ENCODE measurements at places on chromosomes 7 and 10. TPM values are rescaled to one million over a fixed set of nuclear protein-coding genes. Genes with fewer than 3 reads are reported as not detected.

DNA sequence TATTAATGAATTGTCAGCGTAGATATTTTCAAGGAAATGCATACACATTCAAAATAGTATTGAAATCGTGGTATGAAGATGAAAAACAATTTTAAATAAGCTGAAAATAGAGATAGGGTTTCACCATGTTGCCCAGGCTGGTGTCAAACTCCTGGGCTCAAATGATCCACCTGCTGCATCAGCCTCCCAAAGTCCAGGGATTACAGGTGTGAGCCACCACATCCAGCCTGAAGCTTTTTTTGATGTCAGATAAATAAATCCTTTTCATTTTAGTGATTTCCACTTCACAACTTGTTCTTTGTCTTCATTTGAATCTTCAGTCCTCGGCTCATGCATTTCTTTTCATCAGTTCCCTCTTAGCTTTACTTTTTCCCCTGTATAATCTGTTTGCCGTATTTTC lies 4.6 kb downstream of the CDK13 start:
- DNase-seq: no peak

GRCh38 chr7:28037220-28038010 lies 143.2 kb downstream of the JAZF1 start:
- peak; percentile 97 for DNase-seq

- DNase-seq: no peak
These were observed 298.7 kb downstream of the BAMBI start for GRCh38 chr10:28975891-28976531.

GIMAP8 gene
- total RNA-seq: under 0.01 TPM

DNA sequence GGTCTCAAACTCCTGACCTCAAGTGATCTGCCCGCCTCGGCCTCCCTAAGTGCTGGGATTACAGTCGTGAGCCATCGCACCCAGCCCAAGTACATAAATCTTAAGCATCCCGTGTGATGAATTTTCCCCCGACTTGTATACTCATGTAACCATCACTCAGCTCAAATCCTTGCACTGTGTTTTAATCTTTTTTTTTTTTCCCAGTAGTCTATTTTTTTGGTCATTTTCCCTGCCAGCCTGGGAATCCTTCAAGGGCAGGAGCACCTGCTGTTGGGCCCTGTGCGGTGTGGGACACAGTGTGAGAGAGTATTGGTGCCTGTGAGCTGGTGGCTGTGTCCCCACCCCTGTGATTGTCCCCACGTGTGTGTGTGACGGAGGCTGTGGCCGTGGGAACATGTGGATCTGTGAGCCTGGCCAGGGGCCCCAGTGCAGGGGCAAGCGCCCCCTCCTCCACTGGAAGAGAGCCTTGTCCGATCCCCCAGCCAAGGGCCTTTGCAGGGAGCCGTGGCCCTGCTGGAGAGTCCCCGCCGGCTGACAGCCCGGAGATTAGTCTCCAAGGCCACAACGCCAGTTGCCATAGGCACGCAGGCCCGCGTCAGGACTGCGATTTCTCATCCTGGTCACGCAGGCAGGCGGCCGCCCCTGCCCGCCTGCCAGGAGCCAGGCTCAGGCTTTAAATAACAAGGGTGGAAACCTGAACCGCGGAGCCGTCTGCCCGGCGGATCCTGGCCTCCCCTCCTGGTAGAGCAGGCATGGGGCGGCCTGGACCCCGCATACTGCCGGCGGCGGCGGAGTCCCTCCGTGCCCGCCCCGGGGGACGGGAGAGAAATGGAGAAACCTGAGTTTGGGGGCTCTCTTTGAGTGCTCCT lies 26.5 kb downstream of the GTF2IRD1 start:
- peak; percentile 91 for DNase-seq
